ENCODE measurements at places on chromosomes 5 and 9.

- no peak for DNase-seq
Observed at GRCh38 chr9:100919506-100919905, 109.0 kb upstream of the PLPPR1 start.

DNA sequence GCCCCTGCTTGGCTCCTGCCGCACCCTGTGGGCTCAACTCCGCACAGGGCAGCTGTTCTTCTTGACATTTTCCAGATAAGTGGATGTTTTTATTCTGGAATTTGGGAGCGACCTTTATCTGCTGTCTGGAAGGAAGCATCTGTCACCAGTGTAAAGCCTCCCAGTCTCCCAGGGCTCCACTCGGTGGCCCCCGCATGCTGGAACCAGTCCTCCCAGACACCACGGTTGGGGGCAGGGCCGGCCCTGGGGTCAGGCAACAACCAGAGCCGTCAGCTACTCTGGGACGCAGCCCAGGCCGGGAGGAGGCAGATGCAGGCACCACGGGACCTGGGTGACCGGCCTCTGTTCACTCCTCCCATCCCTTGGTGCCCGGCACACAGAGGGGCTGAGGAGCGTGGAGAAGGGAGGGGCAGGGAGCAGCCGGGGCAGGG, 92.8 kb upstream of the ADAMTS2 start:
- DNase-seq: peak; percentile 55

DNA sequence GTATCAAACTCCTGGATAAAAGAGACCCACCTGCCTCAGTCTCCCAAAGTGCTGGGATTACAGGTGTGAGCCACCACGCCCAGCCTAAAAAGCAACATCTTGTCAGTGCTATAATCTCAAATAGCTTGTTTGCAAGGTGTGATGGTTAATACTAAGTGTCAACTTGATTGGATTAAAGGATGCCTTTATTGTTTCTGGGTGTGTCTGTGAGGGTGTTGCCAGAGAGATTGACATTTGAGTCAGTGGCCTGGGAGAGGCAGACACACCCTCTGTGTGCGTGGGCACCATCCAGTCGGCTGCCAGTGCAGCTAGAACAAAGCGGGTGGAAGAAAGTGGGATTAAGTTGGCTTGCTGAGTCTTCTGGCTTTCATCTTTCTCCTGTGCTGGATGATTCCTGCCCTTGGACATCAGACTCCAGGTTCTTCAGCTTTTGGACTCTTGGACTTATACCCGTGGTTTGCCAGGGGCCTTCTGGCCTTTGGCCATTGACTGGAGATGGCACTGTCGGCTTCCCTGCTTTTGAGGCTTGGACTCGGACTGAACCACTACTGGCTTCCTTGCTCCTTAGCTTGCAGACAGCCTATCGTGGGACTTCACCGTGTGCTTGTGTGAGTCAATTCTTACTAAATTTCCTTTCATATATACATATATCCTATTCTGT, 28.1 kb downstream of the TARS1 start:
- no peak for DNase-seq

GRCh38 chr9:137919095-137919465, 41.5 kb downstream of the CACNA1B start:
- DNase-seq: no peak

DNA sequence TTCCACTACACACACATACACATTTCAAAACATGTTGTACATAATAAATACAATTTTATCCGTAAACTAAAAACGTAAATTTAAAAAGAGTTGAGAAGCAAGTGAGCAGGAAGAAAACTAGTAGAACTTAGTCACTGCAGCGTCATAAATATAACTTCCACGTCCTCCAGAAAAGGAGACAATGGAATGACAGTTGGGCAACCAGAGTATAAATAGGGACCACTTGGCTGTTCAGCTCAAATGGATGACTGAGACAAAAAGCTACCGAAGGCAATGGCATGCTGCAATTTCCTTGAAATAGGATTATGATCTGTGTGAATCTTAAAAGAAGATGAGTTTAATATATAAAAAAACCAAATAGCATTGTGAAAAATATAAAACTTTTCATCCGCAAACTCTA, 438.5 kb upstream of the RGMB start:
- no peak for DNase-seq

DNA sequence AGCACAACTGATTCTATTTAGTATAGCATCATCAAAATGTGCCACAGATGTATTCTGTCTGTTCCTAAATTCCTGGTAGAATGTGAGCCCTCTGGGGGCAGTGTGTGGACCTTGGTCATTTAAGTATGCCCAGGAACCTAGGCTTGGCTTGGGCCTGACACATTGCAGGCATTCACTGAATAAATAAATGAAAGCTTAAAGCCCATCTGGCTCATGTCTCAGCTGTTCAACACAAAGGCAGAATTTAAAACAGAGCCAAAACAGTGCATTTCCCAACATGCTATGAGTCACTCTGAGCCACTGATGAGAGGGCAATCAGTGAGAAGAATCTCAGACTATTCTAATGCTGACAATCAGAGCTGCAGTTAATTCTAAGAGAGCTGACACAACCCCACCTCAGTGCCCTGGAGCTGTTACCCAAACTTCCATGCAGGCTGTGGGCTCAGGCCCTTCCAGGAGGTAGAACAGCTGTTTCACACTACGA, 8.1 kb downstream of the FAM193B start:
- peak; percentile 80 for DNase-seq

DNA sequence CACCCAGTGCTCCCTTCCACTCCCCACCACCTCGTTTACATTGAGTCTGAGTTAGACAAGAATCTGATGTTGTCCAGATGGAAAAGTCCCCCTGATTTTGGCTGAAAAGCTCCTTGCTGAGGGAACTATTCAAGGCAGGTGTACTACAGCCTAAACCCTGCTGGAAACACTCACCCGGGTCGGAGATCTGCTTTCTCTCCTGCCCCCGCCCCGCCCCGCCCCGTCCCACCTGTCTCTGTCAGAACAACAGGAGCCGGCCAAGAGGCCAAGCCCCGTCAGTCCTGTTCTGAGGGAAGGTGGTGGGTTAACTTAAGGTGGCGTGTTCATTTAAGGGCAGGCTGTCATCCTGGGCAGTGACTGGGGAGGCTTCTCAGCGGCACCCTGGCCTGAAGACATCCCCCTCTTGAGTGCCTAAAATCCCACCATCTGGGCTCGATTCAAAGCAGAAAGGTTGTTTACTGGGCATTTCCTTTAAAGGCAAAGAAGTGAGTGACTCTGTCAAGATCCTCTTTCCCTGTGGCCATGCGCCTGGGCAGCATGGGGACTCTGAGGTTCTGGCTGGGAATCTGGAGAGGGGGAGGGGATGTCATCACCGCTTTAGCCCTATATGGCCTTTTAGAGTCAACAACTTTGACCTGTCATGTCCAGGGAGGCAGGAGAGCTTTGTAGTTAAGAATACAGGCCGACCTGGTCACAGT, 71.1 kb upstream of the NEURL1B start:
- DNase-seq: no peak

Measured in left lobe of liver (tissue), 2 donors.